ENCODE measurements at places on chromosomes 1 and 21. TPM values are rescaled to one million over a fixed set of nuclear protein-coding genes. Genes with fewer than 3 reads are reported as not detected.

- no peaks in the 10 kb centered on the region for H3K36me3 ChIP-seq
- H3K4me3 ChIP-seq = no peak overlapping the region
- H3K27me3 ChIP-seq = peaks cover 15% of the 10 kb centered on the region
- no peaks in the 10 kb centered on the region for H3K4me1 ChIP-seq
Observed at GRCh38 chr1:29624320-29625083, 388.2 kb downstream of the PTPRU start.

GRCh38 chr1:2971609-2972008 is 49.7 kb upstream of the ACTRT2 start:
- peaks cover 7% of the 10 kb centered on the region for H3K4me1 ChIP-seq
- peak; percentile 7 for DNase-seq
- H3K4me3 ChIP-seq = no peak overlapping the region
- H3K27ac ChIP-seq = no peak overlapping the region

The AVPR1B gene
- total RNA-seq = not detected

- DNase-seq = no peak
- no peak overlapping the region for H3K4me3 ChIP-seq
- peaks cover 2% of the 10 kb centered on the region for H3K27me3 ChIP-seq
- no peak overlapping the region for H3K27ac ChIP-seq
Observed at GRCh38 chr1:38962560-38962959, 20.9 kb upstream of the RHBDL2 start.

The SFPQ gene
- total RNA-seq = 429 TPM

The USP48 gene
- total RNA-seq = 86.3 TPM

DNA sequence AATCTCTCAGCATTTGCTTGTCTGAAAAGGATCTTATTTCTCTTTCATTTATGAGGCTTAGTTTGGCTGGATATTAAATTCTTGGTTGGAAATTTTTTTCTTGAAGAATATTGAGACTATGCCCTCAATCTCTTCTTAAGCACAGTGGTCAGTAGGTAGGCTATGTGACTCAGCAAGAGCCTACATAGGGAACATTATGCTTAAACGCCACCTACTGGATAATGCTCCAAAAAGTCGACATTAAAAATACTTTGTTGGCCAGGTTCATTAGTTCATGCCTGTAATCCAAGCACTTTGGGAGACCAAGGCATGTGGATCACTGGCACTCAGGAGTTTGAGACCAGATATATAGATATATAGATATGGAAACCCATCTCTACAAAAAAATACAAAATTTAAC is 678.0 kb upstream of the USP24 start:
- no peak overlapping the region for H3K4me3 ChIP-seq
- no peak for DNase-seq
- no peak overlapping the region for H3K27ac ChIP-seq
- peaks cover 8% of the 10 kb centered on the region for H3K27me3 ChIP-seq
